ENCODE measurements at places on chromosomes 7 and 10. TPM values are rescaled to one million over a fixed set of nuclear protein-coding genes. Genes with fewer than 3 reads are reported as not detected.

- DNase-seq = no peak
These were observed 5.1 kb downstream of the STK31 start for GRCh38 chr7:23715099-23715498.

DNA sequence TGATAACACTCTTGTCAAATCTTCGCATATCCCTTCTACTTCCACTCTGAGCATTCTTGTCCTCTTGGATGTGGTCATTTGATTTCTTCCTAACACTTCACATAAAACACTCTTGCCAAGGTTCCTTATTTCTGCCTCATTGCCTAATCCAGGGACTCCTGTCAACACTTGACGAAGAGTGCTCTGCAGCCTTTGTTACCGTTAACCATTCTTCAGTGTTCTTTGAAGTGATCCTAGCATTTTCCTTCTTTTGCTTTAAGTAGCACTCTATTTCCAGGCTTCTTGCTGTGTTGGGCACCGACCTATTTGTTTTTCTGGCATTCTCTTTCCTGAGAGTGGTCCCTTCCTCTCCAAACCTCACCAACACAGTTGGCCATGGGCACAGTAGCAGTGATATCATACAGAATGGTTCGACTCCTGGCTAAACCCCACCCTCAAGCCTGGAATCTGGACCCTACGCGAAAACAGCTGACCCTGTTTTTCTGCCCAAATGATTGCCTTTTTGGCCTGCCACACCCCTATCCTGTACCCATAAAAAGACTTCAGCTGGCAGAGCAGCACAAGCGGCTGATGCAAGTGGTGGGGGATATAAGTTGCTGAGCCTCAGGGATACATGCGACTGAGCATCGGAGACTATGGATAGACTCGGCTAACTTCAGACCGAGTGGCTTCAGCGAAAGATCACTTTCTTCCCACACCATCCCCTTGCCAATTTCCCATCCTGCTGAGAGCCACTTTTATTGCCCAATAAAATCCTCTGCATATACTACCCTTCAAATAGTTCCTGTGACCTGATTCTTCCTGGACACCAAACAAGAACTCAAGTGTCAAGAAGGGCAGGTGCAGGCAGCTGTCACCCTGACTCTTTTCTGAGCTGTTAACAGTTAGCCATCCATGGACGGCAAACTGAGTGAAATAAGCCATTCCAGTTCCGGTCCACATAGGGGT lies 820.6 kb downstream of the CCSER2 start:
- DNase-seq = no peak

DNA sequence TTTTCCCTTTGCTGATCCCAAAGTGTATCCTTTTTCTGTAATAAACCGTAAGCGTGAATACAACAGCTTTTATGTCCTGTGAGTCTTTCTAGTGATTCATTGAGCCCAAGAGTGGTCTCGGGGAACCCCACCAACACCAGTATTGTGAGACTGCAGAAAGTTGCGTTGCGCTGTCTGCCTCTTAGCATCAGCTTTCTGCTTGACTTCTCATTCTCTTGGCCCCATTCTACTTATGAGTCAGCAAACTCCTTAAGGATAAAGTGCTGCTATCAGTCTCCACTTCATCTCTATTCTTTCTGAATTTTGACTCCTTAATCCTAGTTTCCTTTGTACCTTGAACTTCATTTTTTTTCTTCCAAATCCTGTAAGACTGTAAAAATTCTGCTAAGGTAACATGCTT lies 184.3 kb upstream of the MBL2 start:
- DNase-seq = no peak

- DNase-seq = no peak
These were observed 22.2 kb downstream of the SPAG6 start for GRCh38 chr10:22367471-22367870.

DNA sequence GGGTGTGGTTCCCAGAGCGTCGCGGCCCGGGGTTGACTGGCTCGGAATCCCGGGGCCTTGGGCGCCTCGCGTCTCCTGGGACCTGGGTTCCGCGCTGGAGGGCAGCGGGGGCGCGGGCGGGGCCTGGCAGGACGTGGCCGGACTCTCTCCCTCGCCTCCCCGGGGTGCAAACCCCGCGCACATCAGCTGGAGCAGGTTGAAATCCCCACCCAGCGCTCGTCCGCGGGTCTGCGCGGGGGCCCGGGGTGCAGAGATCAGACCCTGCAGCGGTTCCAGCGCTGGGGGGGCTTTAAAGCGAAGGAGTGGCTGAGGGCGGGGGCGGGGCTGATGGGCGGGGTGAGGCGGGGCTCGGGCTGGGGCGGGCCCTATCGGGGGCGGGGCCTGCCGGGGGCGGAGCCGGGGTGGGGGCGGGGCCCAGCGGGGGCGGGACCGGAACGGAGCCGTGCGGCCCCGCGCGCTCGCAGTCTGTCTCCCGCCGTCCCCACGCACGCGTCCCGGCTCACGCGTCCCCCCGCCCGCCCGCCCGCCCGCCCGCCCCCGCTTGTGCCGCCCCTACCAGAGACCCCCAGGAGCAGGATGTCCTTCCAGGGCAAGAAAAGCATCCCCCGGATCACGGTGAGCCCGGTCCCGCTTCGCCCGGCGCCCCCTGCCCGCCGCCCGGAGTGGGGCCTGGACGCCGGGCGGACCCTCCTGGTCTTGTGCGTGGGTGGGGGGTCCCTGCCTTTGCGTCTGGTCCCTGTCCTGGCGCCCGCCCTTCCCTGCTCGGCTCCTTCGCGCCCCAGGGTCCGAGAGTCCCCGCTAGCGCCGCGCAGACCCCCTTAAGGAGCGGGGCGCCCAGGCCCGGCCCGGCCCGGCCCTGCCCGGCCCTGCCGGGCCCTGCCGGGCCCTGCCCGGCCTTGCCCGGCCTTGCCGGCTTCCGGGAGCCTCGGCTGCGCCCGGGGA lies at the start of gene DPYSL4:
DPYSL4 (plus strand) TSS at position 461 of the 942 bp plus-strand sequence; CDS start at position 577, 116 bp downstream.
- no peak for DNase-seq

- no peak for DNase-seq
These were observed 494.7 kb downstream of the CCSER2 start for GRCh38 chr10:84822931-84823630.

DNA sequence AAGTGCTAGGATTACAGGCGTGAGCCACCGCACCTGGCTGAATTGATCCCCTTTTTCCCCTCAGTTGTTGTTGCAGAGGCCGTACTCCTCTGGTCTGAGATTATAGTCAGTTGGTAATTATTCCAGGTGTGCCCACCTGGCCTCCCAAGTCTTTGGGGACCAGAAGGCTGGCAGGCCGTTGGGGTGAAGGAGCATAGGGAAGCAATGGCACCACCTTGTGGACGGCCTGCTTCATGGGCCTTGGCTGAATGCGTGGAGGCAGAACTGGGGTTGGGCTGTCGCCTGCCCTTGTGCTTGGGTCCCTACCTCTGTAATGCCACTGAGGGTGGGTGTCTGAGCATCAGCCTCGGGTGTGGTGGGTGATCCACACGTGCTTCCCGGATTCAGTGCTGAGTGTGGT lies 125.7 kb downstream of the RGS10 start:
- DNase-seq = peak; percentile 80

DNA sequence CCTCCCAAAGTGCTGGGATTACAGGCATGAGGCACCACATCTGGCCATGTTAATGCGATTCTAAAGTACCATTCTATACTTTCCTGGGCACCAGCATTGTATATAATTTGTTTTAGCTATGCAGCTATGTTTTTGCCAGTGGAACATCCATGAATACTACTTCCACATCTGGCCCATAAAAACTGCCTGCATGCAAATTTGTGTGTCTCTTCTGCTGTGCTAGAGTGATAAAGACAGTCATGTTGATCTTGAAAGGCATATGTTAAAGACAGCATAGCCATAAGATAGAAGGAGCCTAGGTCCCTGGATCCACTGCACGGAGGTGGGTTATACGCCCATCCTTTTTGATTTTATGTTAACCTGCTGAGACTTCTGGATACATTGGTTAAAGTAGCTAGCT lies 52.3 kb downstream of the HACD1 start:
- DNase-seq = no peak

GRCh38 chr10:128217136-128217535 lies 90.9 kb upstream of the MKI67 start:
- DNase-seq = no peak

GRCh38 chr7:132536654-132537395 lies 39.4 kb downstream of the PLXNA4 start:
- DNase-seq = no peak

DNA sequence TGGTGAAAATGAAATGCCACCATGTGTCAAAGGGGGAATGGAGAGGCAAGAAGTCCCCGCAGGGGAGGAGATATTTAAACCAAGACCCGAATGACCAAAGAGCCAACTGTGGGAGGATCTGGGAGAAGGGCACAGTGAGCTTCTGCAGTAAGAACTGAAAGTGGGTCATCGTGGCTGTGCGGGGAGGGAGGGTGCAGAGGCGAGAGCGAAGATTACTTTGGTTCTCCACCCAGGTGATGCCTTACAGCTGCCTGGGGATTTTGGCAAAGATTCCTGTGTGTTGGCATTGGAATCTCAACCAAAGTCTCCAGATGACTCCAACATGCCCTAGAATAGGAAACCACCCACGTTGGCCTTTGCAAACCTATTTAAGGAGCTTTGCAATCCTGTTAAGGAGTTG lies 44.2 kb upstream of the ADAM12 start:
- no peak for DNase-seq

DNA sequence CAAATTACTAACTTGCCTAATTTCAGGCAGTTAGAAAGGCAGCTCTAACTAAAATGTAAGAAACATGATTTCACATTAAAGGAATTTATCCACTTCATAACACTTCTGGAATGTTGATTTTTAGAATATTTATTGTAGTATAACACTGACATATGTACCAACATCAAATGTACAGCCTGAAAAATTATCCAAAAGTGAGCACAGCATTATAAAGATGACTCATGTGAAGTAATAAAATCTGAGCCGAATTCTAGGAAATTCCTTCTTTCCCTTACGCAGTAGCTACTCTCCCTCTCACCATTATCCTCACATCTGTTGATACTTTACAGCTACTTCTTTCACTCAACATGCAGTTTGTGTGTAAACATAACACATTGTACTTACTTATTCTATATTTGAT lies 610.6 kb downstream of the ZWINT start:
- no peak for DNase-seq

- no peak for DNase-seq
These were observed 32.9 kb downstream of the TACC2 start for GRCh38 chr10:122021828-122022227.

Gene HK1
- 104 TPM for total RNA-seq

- peak; percentile 84 for DNase-seq
These were observed at the start of gene SEMA4G for GRCh38 chr10:100969187-100970075. SEMA4G (plus strand) TSS chr10:100969504; CDS start chr10:100972913, 3,409 bp downstream.

DNA sequence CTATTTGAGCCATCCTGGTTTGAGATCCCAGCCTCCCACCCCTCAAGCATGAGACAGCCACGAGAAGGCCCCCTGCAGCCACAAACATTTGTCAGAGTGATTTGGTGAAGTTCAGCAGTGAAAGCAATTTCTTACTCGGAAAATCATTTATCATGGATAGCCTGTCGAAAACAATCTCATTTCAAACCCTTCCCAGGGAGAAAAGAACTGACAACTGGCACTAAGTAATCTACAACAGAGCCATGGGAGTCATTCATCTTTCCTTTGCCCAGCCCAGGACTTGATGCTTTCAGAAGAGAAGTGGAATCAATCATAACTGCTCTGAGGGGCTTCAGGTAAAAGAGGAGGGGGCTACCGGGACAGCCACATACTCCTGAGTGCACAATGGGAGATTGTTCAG lies 411.2 kb downstream of the KCNMA1 start:
- no peak for DNase-seq

DNA sequence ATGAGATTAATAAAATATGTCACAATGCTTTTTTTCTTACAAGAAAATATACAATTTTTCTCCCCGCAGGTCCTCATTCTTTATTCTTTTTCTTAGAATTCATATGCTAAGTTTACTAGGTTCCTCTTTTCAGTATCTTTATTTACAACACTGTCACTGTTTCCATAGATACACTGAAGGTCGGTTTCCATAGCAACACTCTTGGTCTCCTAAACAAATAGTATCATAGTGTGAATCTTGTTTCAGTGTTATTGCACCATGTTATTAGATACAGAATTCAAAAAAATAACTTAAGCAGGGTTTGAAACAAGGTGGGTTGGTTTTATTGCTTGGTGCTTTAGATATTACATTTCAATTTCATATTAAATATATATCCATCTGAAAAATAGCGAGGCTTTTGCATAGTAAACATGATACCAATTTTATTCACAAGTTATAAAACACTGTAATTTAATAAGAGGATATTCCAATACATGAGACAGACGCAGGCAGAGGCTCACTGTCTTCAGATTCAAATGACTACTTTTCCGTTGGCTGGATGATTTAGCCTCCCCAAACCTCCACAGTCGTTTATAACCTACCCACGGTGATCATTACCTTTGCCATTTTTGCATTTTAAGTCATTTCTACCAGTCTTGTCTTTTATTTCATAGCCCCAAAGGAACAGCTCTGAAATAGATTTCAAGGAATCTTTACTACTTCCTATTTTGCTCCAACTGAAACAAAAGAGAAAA lies 88.9 kb upstream of the KLF6 start:
- DNase-seq = no peak

Gene ERLIN1
- 33.0 TPM for total RNA-seq

Gene GPR37
- 1.6 TPM for total RNA-seq

DNA sequence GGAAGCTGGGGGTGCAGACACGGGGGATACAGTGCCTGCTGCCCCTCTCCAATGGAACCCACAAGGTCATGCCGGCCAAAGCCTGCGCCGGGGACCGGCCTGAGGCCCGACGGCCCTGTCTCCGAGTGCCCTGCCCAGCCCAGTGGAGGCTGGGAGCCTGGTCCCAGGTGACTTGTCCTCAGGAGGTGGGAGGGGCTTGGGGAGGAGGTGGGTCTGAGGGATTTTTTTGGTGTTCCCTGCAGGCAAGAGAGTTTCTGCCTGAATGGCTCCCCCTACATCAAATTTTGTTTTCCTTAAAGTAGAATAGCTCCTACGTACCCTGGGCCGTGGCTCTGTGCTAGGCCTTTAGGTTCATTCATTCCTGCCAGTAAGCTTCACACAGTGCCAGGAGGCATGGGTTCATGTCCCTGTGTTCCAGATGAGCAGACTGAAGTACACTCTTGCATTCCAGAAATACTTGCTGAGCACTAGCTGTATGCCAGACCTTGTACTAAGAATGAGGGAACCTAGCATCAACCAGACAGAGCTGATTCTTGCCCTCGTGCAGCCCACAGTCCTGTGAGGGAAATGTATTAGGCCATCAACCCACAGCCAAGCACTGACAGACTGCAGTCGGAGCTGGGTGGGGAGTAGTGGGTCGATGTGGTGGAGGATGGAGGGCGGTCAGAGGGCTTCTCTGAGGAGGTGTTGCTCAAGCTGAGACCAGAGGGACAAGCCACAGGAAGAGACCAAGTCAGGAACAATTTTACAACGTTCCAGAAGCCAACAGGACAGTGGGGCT lies 31.1 kb downstream of the TBATA start:
- peak; percentile 75 for DNase-seq

Gene WNT8B
- total RNA-seq = not detected

DNA sequence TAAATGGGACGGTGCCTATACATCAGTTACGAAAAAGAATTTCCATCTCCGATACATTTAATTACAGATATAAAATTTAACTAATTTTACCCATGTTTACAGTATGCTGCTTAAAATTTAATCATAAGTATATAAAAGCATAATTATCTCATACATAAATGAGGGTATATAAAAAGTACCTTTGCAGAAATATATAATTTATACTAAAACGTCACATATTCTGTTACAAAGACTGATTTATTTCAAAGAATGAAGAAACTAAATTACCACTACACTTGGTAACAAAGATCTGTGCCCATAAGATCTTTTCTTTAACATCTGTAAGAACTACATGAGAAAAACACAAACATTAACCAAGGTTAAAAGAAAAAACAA lies 2.8 kb downstream of the DOCK4 start:
- DNase-seq = no peak

GRCh38 chr7:92708111-92709042 lies 118.2 kb upstream of the FAM133B start:
- DNase-seq = no peak

Gene PGAM2
- 8.7 TPM for total RNA-seq

Data from H9 (cell line).